Activated CD4-positive, alpha-beta T cell treated with anti-CD3 and anti-CD28 coated beads, Interleukin-2, Interleukin-4, amounts not matched to agents 100 ng/mL and 50 ng/mL, durations not matched to agents 16 hours and 8 hours (primary cell): ENCODE measurements at places on chromosomes 7 and 10.

DNA sequence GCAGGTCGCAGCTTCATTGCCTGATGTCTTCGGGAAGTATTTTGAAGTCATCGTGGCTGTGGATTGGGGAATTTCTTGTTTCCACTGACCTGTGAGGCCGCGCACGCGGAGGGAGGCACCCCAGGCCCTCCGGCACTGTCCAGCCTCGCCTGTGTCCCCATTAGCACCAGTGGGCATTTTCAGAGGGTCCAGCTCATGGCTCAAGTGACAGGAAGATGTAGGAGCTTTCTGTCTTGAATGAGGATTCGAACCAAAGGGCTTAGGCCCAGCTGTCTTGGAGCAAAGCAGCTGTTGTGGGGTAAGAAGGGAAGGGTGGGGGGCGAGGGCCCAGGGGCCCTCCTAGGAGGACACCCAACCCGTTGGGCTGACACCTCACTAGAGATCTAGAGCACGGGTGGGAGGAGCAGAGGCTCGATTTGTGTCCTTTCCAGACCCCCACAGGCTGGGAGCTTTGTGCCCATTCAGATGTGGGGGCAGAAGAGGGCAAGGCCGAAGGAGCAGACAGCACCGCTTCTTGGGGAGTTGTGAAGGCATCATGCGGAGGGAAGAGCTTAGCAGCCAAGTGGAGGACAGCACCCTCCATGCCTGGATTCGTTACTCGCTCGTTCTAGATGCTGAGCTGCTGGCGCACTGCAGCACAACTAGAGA is 914 bp downstream of the ZNF37A start:
- no peak for DNase-seq

DNA sequence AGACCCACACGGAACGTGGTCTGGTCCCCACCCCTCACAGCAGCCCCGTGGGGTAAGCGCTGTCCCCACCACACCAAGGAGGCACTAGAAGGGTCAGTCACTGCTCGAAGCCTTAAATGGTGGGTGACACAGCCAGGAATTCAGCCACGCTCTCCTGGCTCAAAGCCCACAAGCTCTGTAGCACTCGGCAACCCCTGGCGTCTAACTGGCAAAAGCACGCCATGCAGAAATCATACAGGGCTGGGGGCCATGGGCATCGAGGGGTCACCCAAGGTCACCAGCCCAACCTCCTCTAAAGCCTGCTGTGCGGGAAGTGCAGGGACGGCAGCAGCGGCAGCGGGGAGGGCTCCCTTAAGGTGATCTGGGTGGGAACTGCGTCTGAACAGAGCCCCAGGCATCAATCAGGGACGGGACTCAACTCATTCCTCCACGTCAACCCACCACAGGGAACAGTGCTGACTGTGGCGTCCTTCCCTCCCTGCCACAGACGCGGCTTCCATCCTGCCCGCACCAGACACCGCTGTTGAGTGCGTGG is 7.8 kb downstream of the GPER1 start:
- no peak for DNase-seq

DNA sequence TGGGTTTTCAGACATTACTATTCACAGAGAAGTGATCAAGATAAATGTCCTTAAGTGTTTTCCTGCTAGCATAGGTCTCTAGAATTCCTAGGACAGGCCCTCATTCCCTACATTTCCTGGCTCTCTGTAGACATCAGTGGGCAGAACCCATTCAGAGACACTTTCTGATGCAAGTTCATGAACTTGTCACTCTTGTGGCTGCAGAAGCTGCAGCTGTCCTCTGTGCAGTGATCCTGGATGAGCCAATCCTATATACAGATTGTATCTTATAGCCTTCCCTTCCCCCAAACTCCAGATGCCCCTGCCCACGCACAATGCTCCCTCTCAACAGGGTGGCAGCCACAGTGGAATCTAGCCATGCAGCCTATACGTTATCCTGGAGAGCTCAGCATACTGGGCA is 12.6 kb upstream of the GRB10 start:
- no peak for DNase-seq

DNA sequence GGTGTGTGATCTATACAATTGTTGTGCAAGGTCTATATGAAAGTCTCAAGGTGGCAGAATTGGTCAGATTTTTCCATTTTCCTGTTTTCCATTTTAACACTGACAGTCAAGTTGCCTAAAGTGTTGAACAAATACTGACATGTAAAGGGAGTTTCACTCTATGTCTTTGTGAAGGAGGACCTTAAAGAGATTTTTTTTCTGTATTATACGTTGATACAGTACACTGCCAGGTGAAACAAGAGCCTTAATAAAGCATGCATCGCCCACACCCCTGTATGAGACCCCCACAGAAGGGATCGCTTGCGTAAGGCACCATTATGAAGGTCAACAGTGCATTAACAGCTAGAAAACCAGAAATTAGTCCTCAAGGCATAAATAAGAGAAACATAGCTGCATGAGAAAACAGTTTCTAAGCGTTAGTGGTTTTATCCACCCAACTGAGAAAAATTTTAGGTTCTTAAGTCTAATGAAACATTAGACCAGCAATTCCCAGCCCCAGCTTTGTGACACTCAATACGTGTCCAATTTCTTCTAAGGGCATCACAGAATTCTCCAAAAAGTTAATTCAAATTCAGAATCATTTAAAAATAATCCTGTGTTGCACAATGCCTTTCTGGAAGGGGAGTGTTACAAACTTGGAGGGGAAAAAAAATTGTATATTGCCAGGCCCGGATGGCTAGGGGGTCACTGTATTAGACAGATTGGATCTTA is 6.9 kb downstream of the KLF6 start:
- no peak for DNase-seq

DNA sequence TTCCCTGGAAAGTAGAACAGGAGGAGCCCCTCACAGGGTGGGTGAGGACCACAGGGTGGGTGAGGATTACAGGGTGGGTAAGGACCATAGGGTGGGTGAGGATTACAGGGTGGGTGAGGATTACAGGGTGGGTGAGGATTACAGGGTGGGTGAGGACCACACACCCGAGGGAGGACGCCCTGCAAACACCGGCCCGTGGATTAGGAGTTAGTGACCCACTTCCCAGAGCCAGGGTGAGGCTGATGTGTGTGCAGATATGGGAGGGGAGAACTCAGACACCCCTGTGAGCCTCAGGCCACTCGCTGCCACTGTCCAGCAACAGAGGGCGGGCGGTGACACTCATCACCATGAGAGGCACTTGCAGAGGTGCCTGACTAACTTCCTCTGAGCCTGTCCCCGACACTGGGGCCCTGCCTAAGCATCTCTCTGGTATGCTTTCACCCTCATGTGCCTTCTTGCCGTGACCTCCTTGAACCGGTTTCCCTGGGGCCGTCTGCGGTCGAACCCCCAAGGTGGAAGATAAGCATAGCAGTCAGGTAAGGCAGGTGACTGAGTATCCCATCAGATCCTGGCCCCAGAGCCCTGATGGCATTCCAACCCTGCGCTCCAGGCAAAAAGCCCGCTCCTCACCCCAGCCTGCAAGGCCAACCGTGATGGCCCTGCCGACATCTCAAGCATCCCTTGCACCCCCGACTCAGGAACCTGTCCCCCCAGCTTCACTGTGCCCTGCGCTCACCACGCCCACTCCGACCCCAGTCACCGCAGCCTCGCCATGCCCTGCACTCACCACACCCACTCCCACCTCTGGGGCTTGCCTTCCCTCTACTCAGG is 74.1 kb downstream of the FAM53B start:
- DNase-seq = no peak

DNA sequence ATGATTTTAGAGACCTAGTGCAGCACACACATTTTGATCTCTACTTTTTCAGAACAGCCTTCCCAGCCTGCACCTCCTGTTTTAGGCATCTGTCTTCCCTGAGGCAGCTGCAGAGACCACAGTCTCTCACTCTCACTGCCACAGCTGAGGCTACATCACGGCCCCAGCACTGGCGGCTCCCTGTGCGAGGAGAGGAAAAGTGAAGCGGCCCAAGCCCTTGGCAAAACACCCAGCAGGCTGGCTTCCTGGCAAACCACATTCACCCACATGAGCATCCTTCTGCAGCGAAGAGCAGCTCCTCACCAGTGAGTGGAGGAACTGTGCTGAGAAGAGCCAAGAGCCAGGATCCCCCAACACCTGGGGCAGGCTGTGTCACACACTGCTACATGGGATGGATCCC is 14.0 kb downstream of the HUS1 start:
- no peak for DNase-seq

DNA sequence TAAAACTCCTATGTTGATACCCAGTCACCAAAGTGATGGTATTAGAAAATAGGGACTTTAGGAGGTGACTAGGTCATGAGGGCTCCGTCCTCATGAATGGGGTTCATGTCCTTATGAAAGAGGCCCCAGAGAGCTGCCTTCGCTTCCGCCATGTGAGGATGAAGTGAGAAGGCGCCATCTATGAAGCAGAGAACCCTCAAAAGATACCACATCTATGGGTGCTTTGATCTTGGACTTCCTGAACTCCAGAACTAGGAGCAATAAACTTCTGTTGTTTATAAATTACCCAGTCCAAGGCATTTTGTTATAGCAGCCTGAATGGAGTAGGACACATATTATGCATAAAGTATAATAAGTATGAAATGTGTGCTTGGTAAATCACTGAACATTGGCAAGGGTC is 8.1 kb upstream of the PDSS1 start:
- DNase-seq = no peak

GRCh38 chr10:128871671-128872231 is 595.3 kb upstream of the MGMT start:
- no peak for DNase-seq

DNA sequence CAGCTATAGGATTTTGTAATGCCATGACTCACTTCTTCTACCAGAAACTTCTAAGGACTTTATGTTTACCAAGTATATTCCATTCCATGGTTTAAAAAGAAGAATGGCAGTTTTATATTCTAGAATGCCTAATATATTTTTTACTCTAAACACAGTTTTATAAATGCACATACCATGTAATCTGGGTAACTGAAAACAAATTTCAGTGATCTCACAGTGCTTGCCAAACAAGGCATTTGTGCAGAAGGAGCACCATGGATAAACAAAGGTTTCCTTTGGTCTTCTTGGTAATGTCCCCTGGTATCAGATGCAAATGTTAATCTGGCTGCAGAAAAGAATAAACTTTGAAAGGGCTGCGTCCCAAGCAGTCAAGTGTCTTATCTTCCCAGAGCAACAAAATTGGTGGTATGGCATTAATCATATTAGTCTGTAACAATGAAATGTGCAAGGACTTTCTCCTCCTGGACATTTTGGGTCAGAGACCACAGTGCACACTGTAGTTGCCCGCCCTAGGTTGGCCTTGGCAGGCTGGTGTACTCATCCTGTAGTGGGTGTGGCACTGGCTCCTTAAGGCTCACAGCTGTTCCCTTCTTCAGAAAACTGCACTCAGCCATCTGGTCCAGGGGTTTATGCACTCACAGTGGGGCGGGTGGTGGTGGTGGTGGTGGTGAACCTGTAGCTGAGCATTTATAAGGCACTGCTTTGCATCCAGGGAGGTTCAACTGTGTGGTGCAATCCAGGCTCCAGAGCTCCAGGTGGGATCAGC is 56.7 kb downstream of the LAMB4 start:
- no peak for DNase-seq

GRCh38 chr7:111183321-111183720 is 92.4 kb downstream of the LRRN3 start:
- DNase-seq = no peak
